ENCODE measurements at places on chromosomes 1 and 21.

DNA sequence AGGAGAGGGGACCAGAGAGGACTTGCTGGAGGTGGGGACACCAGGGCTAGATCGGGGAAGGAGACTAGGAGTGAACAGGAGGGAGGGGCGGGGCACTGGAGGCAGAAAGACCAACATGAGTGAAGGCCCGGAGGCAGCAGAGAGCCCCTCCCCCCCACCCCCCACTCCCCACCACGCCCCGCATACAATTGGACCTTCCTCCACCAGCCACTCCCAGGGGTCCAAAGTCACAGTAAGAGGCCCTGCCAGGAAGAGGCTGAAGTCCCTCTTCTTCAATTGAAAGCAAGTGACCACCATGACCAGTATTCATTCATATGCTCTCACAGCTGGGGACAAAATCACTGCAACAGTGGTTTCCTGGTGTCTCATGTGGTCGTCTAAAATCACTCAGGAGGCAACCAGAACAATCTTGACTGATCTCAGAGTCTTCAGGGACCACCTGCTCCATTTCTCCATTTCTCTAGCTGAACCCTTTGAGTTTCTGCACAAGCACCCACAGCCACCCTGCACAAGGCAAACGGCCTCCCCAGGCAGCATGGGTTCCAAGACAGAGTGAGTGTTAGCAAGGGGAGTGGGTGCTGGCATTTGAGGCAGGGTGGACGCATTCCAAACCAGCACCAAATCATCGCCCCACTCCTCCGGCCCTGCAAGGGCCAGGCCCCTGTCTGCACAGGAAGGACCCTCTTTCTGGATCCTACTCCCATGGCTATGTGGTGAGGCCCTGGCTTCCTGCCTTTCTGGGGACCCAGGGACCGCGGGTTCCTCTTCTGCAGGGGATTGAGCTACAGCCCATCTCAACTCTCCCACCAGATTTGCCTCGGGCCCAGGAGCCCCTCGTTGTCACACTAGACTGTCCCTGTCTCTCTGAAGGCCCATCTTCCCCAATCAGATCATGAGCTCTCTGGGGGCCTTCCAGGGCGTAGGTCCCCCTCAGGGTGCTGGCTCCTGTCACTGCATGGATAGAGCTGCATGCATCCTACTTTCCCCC is 17.0 kb downstream of the LAPTM5 start:
- DNase-seq = no peak

- no peak for DNase-seq
Measured at GRCh38 chr1:173052681-173053196, 2.0 kb upstream of the TNFSF18 start.

DNA sequence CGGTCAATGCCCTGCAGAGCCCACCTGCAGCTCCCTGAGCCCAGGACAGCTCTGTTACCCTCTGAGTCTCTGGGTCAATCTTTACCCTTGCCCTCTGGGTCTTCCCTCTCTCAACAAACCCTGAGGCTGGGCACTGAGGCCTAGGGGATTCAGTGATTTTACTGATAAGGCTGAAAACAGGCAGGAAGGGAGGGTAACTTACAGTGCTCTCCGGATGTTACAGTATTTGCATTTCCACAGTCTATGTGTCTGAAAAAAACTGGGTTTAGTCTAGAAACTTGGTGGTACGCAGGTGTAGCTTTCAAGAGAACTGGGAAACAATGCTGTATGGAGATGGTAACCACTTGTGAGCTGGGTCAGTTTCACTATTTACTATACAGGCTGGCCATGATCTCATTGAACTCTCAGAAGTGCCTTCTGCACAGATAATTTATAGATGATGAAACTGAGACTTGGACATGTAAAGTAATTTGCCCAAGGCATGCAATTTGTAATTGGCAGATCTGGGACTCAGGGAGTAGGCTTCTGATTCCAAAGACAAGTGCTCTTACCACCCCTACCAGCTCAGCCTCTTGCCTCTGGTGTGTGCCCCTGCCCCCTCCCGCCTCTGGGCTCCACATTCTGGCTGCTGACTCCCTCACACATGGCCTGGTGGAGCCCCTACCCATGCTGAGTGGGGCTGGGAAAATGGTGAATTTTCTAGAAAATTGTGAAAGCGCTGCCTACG is 48.8 kb downstream of the TENT5C start:
- DNase-seq = no peak

DNA sequence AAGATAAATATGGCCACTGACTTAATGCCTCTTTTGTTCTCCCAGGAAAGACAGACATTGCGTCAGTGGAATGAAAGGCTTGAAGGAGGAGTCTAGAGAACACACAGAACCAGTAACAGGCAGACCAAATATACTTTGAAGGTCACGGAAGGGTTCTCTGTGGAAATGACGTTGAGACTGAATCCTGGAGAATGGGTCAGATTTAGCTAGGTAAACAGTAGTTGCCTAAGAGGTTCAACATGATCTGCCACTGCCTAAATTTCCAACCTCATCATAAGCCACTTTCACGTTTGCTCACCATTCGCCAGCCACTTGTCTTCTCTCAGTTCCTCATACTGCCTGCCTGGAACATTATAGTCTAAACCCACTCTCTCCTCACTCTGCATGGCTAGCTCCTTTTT is 20.5 kb downstream of the PLA2G4A start:
- DNase-seq = no peak

DNA sequence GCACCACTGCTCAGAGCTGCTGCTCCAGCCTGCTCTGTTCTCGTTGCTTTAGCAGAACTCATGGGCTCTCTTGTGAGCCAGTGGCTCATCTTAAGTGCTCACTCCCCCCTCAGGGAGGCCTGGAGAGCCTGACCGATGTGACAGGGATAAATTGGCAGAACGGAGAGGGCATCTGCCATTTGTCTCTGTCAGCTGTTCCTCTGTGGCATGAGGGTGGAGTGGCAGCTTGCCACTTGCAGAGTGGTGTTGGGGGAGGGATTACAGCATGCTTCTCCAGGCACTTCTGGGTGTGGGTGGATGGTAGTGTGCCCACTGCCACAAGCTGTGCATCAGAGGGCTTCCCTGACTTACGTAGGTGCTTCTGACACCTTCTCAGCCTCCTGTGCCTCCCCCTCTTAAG is 229.5 kb downstream of the PAPPA2 start:
- DNase-seq = no peak

GRCh38 chr1:2101946-2102345 is 51.7 kb downstream of the PRKCZ start:
- no peak for DNase-seq

Measured in GM12891 (cell line).